ENCODE measurements at places on chromosomes 13 and 19. TPM values are rescaled to one million over a fixed set of nuclear protein-coding genes. Genes with fewer than 3 reads are reported as not detected.
A peak's percentile ranks its signal among the peaks of the same experiment; 100 is the strongest.

Gene CD33
- 5.4 TPM for polyA plus RNA-seq

DNA sequence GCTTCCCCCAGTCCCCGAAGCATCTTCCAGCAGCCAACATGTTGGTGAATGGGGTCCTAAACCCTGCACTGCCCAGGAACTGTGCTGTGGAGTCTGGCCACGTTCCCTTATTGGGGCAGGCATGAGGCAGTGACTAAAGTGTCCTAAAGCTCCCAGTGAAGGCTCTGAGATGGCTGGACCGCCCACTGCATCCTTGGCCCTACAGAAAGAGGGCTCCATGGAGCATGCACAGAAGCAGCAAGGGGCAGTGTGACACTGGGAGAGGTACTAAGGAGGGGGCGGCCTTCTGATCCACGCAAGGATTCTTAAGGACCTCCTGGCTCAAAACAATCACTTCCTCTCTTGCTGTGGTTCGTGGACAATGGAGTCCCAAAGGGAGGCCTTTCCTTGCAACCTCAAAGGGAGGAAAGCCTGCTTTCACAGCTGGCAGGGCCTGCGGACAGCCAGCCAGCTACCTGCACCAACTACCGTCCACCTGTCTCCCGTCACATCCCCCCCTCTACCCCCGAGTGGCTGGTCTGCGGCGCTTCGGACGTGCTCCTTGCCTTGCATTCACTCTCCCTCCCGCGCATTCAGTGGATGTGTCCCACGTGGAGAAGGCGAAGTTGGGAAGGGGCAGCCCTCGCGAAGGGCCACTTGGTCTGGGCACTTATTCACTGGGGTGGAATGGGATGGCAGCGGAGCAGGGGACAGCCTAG, 63.9 kb upstream of the STARD13 start:
- peaks cover 16% of the 10 kb centered on the region for H3K4me1 ChIP-seq
- H3K27me3 ChIP-seq, result no peaks in the 10 kb centered on the region
- no peak overlapping the region for H3K27ac ChIP-seq
- no peak for DNase-seq

Gene IL27RA
- 6.4 TPM for polyA plus RNA-seq

Gene ZNF471
- 11.7 TPM for polyA plus RNA-seq

- no peaks in the 10 kb centered on the region for H3K4me1 ChIP-seq
- H3K4me3 ChIP-seq, result no peak overlapping the region
- H3K36me3 ChIP-seq, result no peaks in the 10 kb centered on the region
- H3K27me3 ChIP-seq, result no peaks in the 10 kb centered on the region
- DNase-seq, result no peak
Observed at GRCh38 chr13:99067159-99067985, 89.5 kb upstream of the DOCK9 start.

GRCh38 chr13:61927648-61928047, 512.0 kb upstream of the PCDH20 start:
- no peaks in the 10 kb centered on the region for H3K36me3 ChIP-seq
- H3K27me3 ChIP-seq, result no peaks in the 10 kb centered on the region
- no peak overlapping the region for H3K4me3 ChIP-seq
- H3K4me1 ChIP-seq, result no peaks in the 10 kb centered on the region

Gene LILRA1
- polyA plus RNA-seq, result 0.43 TPM

DNA sequence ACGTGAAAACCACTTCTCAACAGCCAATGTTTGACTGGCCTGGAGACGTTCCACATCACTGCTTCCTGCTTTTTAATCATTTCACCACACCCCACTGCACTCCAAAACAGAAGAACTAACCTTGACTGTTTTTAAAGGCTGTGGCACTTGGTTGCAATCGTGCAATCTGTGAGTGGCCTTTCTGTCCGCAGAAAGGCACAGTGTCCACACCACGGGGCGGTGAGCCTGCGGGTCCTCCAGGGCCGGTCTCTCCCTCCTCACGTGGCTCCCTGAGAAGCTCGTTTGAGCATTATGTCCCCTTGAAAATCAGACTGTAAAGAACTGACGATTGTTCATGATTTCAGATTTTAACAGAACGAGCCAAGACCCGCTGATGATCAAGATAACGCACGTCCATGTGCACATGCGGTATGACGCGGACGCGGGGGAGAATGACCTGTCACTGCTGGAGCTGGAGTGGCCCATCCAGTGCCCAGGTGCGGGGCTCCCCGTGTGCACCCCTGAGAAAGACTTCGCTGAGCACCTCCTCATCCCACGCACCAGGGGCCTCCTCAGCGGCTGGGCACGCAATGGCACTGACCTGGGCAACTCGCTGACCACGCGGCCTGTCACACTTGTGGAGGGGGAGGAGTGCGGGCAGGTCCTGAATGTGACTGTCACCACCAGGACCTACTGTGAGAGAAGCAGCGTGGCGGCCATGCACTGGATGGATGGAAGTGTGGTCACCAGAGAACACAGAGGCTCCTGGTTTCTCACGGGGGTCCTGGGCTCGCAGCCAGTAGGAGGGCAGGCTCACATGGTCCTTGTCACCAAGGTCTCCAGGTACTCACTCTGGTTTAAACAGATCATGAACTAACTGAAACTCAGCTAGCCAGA, 13.0 kb downstream of the PROZ start:
- DNase-seq, result no peak
- H3K4me1 ChIP-seq, result peaks cover 11% of the 10 kb centered on the region
- H3K27ac ChIP-seq, result no peak overlapping the region
- no peaks in the 10 kb centered on the region for H3K27me3 ChIP-seq
- H3K4me3 ChIP-seq, result no peak overlapping the region

DNA sequence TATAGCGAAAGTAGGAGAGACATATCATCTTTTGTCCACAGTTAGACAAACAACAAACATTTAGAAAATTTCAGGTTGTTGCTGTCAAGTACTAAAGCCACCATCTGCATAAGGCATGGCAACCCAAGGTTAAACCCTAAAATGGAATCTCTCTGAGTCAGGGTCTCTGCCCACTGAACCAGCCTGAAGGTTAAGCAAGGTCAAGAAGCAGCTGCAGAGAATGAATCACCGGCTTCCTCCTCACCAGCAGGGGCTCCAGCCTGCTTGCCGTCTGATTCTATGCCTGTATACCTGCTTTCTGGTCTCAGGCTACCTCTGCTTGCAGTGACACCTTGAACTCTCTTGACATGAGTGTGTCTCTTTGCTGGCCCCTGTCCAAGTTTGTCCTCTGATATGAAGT, 726.2 kb upstream of the SGCG start:
- no peaks in the 10 kb centered on the region for H3K4me1 ChIP-seq
- no peak overlapping the region for H3K4me3 ChIP-seq
- no peaks in the 10 kb centered on the region for H3K27me3 ChIP-seq
- no peaks in the 10 kb centered on the region for H3K36me3 ChIP-seq
- no peak for DNase-seq

Gene AZU1
- 0.33 TPM for polyA plus RNA-seq

Gene CD209
- polyA plus RNA-seq, result 14.4 TPM

Gene NLRP11
- 0.04 TPM for polyA plus RNA-seq

DNA sequence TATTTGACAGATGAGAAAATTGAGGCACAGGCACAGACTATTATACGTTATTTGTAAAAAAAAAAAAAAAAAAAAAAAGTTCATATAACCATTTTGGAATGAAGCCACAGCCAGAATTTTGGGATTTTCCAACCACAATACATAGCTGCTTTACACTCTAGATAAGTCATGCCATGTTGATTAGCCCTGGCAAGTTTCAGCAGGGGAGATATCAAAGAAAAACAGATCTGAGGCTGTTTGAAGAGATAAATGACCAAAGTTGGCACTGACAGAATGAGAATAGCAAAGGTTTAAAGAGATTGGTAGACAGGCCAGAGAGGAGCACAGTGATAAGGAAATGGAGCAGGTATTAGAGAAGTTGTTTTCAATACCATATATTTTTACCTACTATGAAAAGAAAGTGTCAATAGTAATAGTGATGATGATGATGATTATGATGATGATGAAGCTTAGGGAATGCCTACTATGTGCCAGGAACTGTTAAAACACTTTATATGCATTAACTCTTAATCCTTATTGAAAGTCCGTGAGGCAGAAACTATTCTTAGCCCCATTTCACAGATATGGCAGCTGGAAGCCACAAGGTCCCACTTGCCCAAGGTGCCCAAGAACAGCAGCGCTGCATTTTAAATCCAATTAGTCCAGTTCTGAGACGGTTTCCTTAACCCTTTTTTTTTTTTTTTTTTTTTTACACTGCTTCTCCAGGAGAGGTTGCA, 105.5 kb downstream of the MBNL2 start:
- DNase-seq, result no peak
- no peaks in the 10 kb centered on the region for H3K4me1 ChIP-seq
- no peak overlapping the region for H3K4me3 ChIP-seq
- no peaks in the 10 kb centered on the region for H3K36me3 ChIP-seq

DNA sequence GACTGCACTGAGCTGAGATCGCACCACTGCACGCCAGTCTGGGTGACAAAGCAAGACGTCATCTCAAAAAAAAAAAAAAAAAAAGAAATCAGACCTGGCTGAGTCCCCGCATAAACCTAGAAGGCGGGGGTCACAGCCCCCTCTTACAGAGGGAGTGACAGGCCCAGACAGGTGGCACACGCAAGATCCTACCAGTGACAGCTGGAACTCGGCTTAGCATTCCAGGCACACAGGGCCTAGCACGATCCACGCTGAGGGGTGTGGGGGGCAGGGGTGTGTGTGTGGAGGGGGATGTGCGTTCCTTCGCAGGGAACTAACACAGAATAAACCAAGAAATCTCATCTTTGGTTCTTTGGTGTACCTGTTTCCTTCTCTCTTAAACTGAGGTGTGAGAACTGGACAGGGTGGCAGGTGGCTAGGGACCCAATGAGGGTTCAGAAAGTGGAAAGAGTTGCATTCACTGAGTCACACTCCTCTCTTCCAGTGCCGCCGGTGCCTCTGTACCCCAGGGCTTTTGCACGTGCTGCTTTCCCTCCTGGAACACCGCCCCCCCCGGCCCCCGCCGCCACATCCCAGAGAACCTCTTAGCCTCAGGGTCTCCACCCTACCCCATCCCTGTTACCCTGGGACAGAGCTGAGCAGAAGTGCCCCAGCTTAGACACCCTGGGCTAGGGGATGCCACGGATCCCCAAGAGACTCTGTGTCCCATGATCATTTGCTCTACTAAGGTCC, 5.0 kb downstream of the SGTA start:
- H3K27ac ChIP-seq, result no peak overlapping the region
- no peaks in the 10 kb centered on the region for H3K27me3 ChIP-seq
- H3K4me3 ChIP-seq, result no peak overlapping the region
- peaks cover 3% of the 10 kb centered on the region for H3K36me3 ChIP-seq
- H3K4me1 ChIP-seq, result peaks cover 7% of the 10 kb centered on the region

- H3K36me3 ChIP-seq, result peaks cover 6% of the 10 kb centered on the region
- peak; percentile 89 for DNase-seq
- peak overlapping the region; percentile 92 for H3K27ac ChIP-seq
- no peaks in the 10 kb centered on the region for H3K27me3 ChIP-seq
Observed at GRCh38 chr19:56142087-56142787, 1.1 kb downstream of the ZNF444 start.

DNA sequence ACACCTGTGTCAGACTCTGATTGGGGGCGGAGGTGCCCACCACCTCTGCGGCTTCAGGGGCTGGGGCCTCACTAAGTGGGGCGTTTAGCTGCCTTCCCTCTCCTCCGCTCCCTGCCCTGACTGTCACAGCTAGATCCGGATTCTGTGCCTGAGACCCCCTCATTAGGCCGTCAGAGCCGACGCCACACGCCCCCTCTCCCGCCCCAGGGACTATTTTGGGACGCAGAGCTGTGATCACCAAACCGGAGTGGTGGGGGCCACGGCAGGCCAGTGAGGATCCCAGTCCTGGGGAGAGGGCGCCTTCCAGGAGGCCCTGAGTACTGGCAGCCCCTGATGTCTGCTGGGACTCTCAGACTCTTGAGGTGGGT, 762 bp downstream of the KANK3 start:
- no peaks in the 10 kb centered on the region for H3K36me3 ChIP-seq
- H3K27ac ChIP-seq, result no peak overlapping the region
- DNase-seq, result no peak
- no peak overlapping the region for H3K4me3 ChIP-seq
- peaks cover 57% of the 10 kb centered on the region for H3K27me3 ChIP-seq

DNA sequence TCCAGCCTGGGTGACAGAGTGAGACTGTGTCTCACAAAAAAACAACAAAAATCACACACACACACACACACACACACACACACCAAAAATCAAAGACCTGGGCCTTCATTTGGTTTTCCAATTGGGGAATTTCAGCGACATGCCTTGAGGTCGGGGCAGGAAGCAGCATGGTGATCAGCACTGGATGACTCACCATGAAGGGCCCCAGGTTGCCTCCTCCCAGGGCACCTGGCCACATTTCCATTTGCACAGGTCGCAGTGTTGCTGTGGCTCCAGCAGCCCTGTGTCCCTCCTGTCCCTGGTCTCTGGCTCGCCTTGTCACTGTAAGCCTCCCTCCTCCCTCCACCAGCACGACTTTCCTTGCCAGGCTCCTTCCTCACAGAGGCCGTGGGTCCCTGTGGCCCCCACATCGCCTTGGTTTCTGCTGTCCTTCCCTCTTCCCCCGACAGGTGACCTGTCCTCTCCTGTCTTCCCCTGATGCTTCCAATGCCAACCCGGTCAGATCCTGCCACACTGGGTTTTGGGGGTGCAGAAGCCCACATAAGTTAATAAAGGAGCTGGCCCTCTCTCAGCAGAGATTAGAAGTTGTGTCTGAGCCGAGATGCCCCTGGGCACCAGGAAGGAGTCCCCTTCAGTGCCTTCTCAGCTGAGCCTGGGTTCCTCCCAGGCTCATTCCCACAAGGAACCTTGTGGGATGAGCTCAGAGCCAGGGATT, 66.7 kb downstream of the GPR12 start:
- H3K4me3 ChIP-seq, result no peak overlapping the region
- H3K27me3 ChIP-seq, result no peaks in the 10 kb centered on the region
- no peaks in the 10 kb centered on the region for H3K4me1 ChIP-seq
- no peak overlapping the region for H3K27ac ChIP-seq
- peaks cover 3% of the 10 kb centered on the region for H3K36me3 ChIP-seq
- DNase-seq, result no peak

Gene OR7D4
- not detected for polyA plus RNA-seq

DNA sequence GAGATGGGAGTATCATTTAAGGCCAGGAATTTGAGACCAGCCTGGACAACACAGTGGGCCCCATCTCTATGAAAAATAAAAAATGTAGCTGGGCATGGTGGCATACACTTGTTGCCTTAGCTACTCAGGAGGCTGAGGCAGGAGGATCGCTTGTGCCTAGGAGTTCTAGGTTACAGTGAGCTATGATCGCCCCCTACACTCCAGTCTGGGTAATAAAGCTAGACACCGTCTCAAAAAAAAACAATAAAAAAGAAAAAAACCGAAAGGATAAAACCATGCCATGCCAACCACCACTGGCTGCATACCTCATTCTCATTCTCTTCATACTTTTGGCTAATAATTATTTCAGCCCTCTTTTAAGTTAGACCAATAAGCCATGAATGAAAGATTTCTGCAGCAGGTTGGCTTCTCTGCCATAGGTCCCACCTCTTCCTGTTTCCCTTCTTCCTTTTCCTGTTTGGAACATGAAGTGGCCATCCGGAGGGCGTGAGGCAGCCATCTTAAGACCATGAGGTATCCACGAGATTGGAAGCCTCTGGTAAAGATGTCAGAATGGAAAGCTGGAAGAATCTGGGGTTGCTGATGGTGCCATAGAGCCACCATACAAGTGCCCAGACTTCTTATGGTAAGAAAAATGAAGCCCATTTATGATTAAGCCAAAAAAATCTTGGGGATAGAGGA, 171.3 kb downstream of the CACNA1A start:
- no peak overlapping the region for H3K27ac ChIP-seq
- no peak for DNase-seq
- H3K4me1 ChIP-seq, result no peaks in the 10 kb centered on the region
- H3K36me3 ChIP-seq, result no peaks in the 10 kb centered on the region

- H3K36me3 ChIP-seq, result no peaks in the 10 kb centered on the region
- no peak overlapping the region for H3K27ac ChIP-seq
- no peaks in the 10 kb centered on the region for H3K4me1 ChIP-seq
- DNase-seq, result no peak
Observed at GRCh38 chr13:83666141-83666540, 216.1 kb downstream of the SLITRK1 start.

Gene RPS16
- polyA plus RNA-seq, result 1,947 TPM

Gene TEX30
- polyA plus RNA-seq, result 15.7 TPM

Gene PRSS57
- polyA plus RNA-seq, result 1.1 TPM

Data from large intestine (tissue), 12 donors.